ENCODE measurements at places on chromosomes 4 and X.

DNA sequence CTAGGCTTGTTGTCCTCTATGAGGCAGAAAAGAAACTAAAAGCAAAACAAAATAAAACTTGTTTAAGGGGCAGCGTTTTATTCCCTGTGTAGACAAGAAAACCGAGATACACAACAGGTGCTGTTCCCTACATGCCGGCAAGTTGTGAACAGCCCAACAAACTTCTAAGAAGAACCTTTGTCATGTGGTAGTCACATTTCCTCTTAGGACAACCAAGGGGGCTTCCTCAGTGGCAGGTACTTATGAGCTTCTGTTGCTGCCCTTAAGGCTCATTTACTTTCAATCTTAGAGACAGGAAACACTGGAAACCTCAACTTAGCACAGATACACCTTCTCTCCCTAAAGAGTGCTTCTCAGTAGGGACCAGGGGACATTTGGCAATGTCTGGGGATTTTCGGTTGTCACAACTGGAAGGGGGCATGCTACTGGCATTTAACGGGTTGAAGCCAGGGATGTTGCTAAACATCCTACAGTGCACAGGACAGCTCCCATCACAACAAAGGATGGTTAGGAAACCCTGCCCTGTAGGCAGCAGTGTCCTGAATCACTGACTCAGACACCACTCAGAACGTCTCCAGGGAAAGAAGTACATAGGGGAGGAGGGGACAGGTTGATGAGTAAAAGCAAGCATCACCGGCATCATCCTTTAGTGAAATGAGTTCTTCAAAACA lies 111.0 kb downstream of the ASB9 start:
- peak; percentile 25 for DNase-seq

GRCh38 chrX:155966876-155967275 lies 30.6 kb upstream of the IL9R start:
- no peak for DNase-seq

- DNase-seq, result no peak
Measured at GRCh38 chr4:145281951-145282350, 101.6 kb upstream of the OTUD4 start.

- no peak for DNase-seq
Measured at GRCh38 chr4:15976456-15977447, 13.8 kb upstream of the FGFBP2 start.

- no peak for DNase-seq
Measured at GRCh38 chr4:155667568-155668511, 1.2 kb downstream of the GUCY1A1 start.

- no peak for DNase-seq
Measured at GRCh38 chr4:141255016-141255415, 34.3 kb downstream of the ZNF330 start.

GRCh38 chrX:25043192-25043591 lies 27.4 kb upstream of the ARX start:
- no peak for DNase-seq

- no peak for DNase-seq
Measured at GRCh38 chr4:87498446-87498900, 30.7 kb downstream of the SPARCL1 start.

DNA sequence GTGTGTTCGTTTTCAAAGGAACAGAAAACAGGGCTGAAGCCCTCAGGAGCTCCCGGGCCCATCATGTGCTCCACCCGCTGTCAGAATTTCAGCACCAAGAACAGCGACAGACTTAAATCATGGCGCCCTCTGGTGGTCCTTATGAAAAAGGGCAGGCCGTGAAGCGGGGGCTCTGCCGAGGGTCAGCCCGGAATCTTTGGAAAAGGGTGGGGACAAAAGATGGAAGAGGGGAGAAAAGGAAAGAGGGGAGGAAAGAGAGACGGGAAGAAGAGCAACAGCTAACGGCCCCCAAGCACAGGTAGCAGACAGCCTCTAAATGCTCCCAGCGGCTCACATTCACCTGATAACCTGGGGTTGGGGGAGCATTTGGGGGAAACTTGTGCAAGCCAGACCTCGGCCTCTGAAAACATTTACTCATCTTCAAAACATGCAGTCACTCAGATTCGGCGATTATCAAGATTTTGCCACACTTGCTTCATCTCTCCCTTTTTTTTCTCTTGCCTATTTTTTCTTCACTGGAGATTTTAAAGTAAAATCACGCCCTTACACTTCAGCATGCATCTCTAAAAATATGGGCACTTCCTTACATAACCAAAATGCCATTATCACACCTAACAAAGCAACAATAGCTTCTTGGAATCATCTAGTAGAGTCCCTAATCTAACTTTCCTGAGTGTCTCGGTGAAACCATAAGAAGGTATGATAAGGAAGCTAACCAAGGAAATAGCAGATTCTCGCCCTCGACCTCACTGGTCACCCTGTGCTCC lies 28.1 kb upstream of the MAN2B2 start:
- DNase-seq, result peak; percentile 27

DNA sequence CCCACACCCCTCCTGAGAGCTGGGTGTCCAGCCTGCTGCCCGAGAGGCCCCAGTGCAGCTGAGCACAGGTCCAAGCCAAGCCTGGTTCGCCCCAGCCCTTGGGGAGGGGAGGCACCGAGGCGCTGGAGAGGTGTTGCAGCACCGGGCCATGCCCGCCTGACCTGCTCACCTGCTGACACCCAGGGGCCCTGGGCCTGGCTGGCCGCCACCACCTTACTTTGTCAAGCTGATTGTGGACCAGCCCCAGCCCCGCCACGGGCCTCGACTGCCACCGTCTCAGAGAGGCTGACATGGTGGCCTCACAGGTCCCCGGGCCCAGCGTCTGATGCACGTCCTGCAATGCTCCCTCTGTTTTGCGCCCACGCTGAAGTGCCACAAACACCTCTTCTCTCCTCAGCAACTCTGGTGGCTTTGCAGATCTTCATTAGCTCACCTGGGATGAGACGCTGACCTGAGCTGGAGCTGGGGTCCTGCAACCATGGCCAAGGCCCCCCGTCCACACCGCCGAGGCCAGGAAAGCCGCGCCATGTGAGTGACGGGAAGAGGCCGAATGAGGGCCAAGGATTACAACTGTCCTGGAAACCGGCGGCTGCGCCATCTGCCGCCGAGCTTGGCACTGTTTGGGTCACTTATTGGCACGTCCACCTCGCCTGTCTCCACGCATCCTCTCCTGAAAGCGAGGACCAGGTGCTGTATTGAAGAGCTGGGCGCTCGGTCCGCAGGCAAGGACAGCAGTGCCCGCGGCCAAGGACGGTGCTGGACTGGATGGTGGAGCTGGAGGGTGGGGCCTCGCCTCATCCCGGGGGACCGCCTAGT lies 7.6 kb downstream of the CPLX1 start:
- no peak for DNase-seq

DNA sequence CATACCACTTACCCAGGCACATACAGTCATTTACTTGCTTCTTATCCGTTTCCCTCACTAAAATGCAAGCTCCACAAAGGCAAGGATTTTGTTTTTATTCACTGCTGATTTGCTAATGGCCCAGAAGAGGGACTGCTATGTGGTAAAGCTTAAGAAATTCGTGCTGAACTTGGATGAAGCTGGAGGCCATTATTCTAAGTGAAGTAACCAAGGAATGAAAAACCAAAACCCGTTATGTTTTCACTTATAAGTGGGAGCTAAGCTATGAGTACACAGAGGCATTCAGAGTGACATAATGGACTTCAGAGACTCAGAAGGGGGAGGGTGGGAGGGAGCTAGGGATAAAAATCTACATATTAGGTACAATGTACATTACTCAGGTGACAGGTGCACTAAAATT lies 47.2 kb downstream of the RAB33B start:
- DNase-seq, result no peak

- no peak for DNase-seq
Measured at GRCh38 chr4:70754470-70754869, 32.7 kb downstream of the RUFY3 start.

DNA sequence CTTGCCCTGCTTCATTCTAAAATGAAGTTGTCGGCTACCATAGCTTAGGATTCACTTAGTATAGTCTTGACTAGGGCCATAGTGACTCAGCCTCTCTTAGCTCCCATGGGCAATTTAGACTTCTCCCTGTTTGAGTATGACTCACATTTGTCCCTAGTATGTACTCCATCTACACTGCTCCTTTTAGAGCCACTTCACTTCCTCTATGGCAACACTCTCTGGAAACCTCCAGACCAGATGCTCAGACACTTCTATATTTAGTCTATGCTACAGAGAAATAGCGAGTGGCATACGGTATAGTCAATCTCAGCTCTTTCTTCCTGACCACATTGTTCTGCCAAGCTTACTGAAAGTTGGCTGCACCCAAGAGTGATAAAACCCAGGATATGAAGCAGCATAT lies 11.2 kb downstream of the MEPE start:
- no peak for DNase-seq

- no peak for DNase-seq
Measured at GRCh38 chrX:48617542-48618340, 20.4 kb downstream of the WDR13 start.

GRCh38 chrX:39930786-39931528 lies 166.8 kb downstream of the BCOR start:
- no peak for DNase-seq

DNA sequence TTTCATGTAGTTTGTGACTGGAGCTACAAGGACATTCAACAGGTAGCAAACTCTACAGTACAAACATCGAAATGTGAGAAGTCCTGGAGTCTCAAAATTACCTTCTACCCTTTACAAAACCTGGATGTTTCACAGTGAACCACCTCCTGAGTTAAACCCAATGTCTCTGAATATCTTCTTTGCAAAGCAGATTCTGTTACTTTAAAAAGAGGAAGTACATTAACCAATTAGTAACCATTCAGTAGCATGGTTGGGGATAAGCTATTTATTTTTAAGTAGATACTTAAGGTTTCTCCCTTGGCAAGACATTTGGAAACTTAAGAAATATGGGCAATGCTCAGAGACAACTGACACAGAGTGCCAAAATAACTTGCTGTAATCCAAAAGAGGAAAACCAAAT lies 371.9 kb upstream of the NWD2 start:
- no peak for DNase-seq

DNA sequence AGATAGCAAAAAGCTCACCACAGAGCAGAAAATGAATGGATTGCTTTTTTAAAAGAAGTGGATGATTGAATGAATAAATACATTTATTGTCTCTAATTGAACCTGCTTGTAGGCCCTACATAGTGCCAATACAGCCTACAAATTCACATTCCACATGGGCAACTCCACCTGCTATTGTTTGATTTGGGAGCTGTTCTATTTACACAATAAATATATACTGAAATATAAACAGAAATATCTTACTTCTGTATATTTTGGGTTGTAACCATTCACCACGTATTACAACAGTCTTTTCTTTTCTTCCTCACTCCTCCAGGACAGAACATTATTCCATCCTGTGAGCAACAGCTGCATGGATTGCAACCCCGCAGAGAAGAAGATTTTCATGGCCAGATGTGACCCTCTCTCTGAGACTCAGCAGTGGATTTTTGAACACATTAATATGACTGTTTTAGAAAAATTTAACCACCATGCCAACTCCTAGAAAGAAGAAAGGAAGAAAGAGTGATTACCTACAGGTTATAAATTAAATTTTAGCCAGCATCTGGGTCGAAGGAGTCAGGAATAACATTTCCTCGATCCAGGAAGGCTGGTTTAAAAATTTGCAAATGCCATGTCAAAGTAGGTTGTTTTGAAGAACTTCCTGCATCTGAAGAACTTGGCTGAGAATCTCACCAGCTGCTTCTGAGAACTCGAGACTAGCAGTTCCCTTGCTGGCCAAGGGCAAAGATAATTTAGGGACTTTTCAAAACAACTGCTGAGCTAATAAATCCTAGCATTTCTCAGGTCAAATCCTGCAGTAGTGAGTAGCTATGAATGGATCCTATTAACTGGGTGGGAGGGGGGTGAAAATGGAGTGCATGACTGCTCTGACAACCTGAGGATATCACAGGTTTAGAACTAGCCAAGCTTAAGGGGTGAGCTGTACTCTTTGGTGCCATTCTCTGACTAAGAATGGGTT lies 128.7 kb upstream of the GALNT7 start:
- DNase-seq, result no peak

DNA sequence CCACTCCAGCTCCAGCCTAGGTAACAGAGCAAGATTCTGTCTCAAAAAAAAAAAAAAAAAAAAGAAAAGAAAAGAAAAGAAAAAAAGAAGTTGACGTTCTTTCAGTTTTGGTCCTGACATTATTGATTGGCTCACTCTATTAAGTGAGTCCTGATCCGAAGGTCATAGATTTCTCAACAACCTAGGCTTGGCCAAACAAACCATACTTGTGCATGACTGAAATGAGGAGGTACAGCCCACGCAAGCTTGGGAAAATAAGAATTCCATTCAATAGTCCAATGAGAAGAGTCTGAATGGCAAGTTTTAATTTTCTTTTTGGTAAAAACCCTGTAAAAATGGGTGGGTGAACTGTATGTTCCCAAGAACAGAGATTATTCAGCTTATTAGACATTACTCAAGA lies 3.2 kb upstream of the ETNPPL start:
- no peak for DNase-seq

- no peak for DNase-seq
Measured at GRCh38 chr4:101415962-101416361, 68.6 kb upstream of the PPP3CA start.

- no peak for DNase-seq
Measured at GRCh38 chr4:55588160-55588559, 3.9 kb downstream of the PDCL2 start.

GRCh38 chr4:124423160-124423559 lies 289.4 kb downstream of the ANKRD50 start:
- DNase-seq, result no peak

All from activated CD4-positive, alpha-beta T cell treated with anti-CD3 and anti-CD28 coated beads, Interleukin-2, amount 50 U/mL, for 24 hours (primary cell).